ENCODE measurements at places on chromosomes 2 and 18.

- peak; percentile 51 for DNase-seq
Measured at GRCh38 chr2:46913471-46914381, 1.9 kb downstream of the MCFD2 start.

- peak; percentile 28 for DNase-seq
Measured at GRCh38 chr2:141923657-141924056, 207.2 kb downstream of the LRP1B start.

DNA sequence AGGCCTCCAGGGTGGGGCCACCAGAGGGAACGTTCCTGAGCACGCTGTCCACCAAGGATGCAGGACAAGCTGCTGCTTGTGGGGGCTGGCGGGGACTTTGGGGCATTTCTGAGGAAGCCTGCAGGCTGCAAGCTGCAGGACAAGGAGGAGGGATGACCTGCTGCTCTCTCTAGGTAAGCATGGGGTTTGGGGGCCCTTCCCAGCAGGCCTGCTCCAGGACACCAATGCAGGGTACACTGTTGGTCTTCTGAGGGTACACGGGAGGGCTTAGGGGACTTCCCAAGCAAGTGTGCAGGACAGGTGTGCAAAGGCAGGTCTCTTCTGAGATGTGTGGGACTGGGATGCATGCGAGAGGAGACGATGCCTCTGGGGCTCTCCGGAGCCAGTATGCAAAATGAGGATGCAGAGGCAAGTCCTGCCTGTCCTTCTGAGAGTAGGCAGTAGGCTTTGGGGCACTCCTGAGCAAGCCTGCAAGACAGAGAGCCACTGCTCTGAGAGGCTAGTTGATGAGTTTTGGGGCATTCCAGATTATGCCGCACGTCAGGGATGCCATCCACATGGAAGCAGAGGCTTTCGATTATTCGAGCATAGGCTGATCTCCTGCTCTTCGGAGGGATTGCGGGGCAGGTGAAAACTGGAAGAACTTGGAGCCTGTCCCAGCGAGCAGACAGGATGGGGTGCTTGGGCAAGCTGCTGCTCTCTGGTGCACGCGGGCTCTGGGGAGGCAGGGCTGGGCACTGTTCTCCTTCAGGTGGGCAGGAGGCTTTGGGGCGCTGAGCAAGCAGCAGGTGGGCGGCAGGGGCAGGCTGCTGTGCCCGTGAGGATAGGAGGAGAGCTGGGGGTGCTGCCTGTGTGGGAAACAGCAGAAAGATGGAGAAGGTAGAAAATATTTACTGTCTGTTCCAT, 44.6 kb downstream of the CNGA3 start:
- DNase-seq, result no peak

- peak; percentile 70 for DNase-seq
Measured at GRCh38 chr2:210961249-210961648, 404.9 kb downstream of the CPS1 start.

GRCh38 chr2:33107690-33108482, 161.1 kb downstream of the LTBP1 start:
- peak; percentile 43 for DNase-seq

DNA sequence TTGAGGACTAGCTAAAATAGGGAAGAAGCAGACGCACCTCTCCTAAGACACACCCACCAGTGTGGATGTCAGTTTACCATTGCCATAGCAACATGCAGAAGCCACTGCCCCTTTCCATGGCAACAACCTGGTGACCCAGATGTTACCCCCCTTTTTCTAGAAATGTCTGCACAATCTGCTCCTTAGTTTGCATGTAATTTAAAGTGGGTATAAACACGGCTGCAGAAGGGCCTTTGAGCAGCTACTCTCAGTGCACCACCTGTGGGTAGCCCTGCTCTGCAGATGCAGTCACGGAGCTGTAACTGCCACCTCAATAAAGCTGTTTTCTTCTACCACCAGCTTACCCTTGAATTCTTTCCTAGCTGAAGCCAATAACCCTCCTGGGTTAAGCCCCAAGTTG, 87.1 kb downstream of the FBXO15 start:
- DNase-seq, result no peak

GRCh38 chr2:128736689-128737545, 418.2 kb upstream of the HS6ST1 start:
- DNase-seq, result peak; percentile 81

DNA sequence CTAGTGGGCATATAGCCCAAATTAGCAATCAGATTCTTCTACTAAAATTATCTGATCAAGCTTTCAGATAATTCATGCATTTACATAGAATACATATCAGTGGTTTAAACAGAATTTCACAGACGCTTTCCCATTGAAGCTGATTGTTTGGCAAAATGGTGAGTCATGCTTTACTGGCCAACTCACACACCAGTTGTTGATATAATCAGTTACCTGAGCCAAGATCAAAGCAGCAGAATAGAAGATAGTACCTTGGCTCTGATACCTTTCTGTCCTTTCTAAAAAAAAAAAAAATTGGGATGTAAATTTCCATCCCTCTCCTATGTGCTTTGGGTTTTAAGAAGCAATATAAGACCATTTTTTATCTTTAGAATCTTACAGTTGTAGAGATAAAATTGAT, 178.0 kb downstream of the MCFD2 start:
- peak; percentile 46 for DNase-seq

DNA sequence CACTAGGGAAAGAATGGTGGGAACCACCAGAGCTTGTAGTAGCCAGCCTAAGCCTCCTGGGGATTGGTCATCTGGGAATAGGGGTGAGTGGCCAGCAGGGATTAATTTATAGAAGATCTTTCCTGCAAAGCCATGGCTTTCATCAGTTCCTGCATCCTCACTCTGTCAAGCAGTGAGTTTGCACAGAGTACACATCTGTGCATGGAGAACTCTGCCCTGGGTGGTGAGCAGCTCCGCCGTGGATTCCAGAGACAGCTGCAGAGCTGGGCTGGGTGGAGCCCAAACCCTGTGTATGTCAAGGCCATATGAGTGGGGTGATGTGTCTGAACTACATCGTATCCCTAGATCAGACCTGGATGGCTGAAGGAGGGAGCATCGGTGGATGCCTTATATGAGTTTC, 182.2 kb downstream of the GLI2 start:
- no peak for DNase-seq

DNA sequence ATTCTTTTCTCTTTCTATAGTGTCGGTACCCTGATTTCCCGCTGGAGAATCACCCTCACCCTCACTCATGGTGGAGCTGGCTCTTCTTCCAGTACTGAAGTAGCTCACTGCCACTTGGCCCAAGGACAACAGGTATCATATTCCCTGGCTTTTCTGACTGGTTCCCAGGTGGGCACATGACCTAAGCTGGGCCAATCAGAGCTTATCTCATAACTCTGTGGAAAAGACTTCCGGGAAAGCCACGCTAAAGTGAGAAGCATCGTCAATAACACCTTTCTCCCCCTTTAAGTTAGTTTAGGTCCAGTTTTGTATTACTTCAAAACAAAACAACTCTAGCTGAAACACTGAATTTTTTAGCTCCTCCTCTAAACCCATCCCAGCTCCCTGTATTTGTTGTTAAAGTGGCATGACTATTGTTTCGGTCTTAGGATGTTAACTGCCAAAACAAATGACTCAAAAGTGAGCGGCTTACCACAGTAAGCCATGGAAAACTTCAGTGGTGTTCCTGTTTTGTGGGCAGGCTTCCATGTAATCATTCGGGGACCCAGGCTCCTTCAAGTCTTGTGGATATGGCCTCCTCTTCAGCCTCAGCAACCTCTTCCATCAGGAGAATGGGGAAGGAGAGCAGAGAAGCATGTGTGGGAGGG, 137.4 kb upstream of the DLX2 start:
- peak; percentile 76 for DNase-seq

GRCh38 chr2:99403084-99403483, 65.9 kb downstream of the EIF5B start:
- DNase-seq, result no peak

- no peak for DNase-seq
Measured at GRCh38 chr2:61862085-61862484, 8.2 kb upstream of the FAM161A start.

DNA sequence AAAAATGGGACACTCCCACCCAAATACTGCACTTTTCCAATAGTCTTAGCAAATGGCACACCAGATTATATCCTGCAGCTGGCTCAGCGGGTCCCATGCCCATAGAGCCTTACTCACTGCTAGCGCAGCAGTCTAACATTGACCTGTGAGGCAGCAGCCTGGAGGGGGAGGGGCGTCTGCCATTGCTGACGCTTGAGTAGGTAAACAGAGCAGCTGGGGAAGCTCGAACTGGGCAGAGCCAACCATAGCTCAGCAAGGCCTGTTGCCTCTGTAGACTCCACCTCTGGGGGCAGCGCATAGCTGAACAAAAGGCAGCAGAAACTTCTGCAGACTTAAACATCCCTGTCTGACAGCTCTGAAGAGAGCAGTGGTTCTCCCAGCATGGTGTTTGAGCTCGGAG, 110.4 kb downstream of the CTIF start:
- no peak for DNase-seq

- peak; percentile 94 for DNase-seq
Measured at GRCh38 chr2:39736640-39737039, 42.4 kb downstream of the THUMPD2 start.

DNA sequence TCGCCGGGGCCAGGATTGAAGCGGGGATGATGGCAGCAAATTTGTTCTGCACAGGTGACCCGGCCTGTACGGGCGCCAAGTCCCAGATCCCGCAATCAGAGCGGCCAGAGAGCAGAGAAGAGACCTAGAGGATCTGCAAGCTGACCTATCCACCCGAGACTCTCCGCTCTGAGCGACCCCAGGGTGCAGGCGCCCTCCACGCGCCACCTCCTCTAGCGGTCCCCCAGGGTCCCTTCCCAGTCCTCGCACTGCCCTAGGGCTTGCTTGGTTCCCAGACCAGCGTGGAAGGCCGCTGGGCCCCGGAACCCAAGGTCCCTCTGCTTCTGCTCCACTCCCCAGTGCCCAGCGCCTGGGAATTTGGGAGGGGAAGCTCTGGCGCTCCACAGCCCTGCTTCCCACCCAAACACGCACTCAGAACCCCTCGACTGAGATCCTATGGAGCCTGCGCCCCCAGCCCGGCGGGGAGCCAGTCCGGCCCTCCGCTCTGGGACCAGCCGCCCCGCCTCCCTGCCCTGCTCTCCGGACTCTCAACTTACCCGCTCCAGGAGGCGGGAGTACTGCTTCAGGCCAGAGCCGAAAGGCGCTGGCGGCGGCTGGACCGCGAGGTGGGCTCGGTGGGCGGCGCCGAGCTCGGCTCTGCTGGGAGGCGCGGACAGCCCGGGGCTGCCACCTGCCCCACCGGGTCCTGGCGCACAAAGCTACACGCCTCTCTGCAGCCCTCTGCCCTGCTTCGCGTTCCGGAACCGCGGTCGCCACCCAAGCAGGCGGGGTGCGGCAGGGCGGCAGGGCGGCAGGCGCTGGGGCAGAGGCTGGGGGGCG, 3.0 kb upstream of the SIX3 start:
- DNase-seq, result no peak

- DNase-seq, result no peak
Measured at GRCh38 chr2:154827286-154827685, 128.8 kb downstream of the KCNJ3 start.

DNA sequence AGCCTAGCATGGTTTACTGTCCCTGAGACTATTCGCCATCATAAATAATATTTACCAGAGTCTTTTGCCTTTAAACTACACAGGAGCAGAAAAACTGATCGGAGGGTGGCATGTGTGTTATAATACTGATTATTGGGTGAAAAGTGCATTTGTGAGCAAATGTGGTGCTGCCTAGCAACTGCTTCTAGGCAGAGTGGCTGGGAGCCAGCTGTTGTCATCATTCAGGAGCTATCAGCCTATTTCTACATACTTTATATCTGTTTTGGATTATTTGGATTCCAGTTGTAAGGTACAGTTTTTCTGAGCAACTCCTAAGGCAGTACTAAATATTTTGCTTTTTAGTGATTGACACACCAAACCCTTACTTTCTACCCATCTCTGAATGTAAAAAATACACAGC, 75.0 kb upstream of the MSTN start:
- DNase-seq, result no peak

- no peak for DNase-seq
Measured at GRCh38 chr2:64228918-64229317, 84.7 kb upstream of the PELI1 start.

DNA sequence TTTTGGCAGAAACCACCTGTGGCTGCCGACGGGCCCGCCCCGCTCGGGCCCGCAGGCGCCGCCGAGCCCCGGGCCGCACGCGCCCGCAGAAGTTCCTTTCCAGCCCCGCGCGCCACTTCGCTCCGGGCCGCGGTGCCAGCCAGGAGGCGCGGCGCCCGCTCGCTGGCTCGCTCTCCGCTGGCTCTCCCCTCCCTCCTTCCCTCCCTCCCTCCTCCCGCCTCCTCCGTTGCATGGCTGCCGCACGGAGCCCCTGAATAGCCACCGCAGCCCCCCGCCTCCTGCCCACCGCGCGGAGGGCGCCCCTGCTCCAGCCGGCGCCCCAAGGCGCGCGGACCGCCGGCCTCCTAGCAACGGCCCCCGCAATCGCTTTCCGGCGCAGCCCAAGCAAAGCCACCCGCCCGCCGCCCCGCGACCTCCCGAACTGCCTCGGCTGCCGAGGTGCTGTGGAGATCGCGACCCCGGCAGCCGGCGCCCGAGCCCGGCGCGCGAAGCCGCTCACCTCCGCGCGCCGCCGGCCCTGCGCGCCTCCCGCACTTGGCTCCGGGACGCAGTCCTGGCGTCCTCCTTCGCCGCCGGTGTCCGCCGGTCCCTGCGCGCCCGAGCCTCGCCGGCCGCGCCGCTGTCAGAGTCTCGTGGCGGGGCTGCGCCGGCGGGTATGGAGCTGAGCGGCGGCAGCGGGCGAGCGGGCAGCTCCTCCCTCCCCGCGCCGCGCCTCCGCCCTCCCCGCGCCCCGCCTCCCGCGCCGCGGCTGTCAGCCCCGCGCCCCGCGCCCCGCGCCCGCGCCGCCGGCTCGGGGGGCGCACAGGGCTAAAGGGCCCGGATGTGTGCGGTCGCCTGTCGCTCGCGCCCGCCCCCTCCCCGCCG, at the start of gene ZBTB7C:
Gene ZBTB7C, minus strand, starts transcription at position 657 of the 864 bp plus-strand sequence.
- DNase-seq, result no peak

- peak; percentile 65 for DNase-seq
Measured at GRCh38 chr2:62266433-62267038, 70.6 kb downstream of the B3GNT2 start.

DNA sequence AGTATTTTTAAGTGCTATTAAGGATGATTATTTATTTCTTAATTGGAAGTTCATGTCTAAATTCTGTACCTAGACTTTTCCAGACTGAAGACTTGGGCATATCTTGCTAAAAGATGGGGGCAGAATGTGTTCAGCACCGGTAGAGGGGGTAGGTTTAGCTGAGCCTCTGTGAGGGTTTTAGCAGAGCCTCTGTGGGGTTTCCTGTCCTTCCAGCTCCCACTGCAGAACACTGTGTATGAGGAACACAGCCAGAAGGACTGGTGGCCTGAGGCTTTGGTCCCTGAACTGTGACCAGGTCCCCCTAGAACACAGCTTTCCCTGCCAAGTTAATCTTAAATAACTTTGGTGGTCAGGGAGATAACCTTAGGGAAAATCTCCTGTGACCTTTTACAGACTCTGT, 123.4 kb upstream of the EPC2 start:
- DNase-seq, result no peak

- no peak for DNase-seq
Measured at GRCh38 chr2:100889286-100889685, 69.3 kb downstream of the NPAS2 start.

DNA sequence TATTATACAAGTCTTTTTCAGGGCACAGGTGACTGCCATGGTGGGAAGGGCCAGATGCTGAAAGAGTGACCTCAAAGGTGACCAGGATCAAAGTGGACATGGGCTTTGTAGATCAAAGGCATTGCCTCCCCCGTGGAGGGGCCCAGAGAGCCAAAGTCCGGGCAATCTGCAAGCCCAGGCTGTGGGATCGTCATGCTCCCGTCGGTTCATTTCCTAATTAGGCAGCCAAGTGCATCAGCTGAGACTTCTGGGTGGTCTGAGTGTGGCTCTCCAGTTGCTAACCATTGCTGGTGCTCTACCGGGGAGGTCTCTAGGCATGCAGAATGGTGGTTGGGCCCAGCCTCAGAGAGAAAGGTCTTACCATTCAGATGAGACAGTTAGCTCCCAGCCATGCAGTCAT, 61.6 kb downstream of the TRIB2 start:
- no peak for DNase-seq

All from astrocyte of the spinal cord (primary cell).